AG04450 (cell line): ENCODE measurements at places on chromosomes 2 and 18.

DNA sequence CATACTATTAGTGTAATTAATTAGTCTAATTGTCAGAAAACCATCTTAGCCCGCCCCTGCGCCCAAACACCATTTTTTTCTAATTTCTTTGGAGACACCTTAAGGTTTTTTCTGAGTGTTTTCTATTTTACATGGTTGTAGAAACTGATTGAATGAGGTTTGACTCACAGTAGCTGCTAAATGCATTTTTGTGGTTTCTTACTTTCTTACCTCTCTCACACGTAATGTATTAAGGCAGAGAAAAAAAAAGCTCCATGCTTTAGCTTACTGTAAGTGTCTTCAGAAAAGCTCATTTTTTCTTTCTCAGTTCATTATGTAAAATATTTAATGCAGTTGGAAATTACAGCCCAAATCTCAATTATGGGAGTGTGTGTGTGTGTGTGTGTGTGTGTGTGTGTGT, 548.5 kb upstream of the LRRTM4 start:
- DNase-seq, result no peak

GRCh38 chr18:53715243-53715853, 509.1 kb downstream of the MBD2 start:
- no peak for DNase-seq

GRCh38 chr2:34827398-34827797, 1228.3 kb upstream of the FAM98A start:
- DNase-seq, result no peak

DNA sequence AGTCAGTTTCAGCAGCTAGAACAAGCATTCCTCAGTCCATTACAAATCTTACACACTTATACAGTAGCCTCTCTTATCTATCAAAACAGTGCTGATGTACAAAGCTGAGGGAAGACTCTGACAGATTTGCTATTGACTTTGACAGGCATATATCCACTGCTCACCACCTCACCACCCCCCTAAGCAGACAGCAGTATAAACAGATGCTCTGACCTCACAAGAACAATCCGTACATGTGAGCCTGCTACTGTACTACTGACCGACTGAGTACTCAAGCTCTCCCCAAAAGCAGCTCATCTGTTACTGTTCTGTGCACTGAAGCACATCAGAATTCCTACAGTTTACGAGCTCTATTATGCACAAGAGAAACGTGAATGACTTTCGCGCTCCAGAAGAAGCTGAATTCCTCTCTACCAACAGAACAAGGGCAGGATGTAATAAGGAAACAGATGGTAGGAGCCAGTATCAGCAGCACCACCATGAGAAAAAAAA, 95.6 kb upstream of the PDE1A start:
- no peak for DNase-seq

DNA sequence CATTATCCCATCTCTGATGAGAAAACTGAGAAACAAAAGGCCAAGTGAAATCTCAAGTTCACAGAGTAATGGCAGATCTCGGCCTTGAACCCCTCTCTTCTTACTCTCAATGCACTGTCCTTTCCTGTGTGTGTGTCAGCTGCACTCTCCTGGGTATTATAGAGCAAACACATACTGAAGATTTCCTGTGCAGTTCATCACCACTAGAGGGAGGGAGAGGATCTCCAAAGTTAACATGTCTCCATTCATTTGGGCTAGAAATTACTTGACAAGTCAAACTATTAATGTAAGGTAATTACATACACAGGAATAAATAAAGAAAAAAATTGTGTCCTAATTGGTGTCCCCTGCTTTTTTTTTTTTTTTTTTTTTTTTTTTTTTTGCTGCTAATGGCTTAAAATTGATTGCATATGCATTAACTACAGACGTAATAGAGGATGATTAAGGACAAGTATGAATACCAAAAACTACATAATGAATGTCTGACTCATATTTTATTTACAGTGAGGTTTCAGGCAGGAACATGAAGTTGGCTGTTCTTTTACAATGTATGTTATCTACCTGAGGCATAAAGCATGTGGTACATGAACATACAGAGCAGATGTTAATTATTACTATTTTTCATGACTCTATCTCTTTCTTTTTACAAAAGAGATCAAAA, 269.2 kb downstream of the NYAP2 start:
- peak; percentile 56 for DNase-seq

GRCh38 chr2:160583146-160583535, 89.5 kb upstream of the RBMS1 start:
- no peak for DNase-seq

GRCh38 chr18:31205273-31205672, 42.6 kb upstream of the DSC1 start:
- DNase-seq, result no peak

DNA sequence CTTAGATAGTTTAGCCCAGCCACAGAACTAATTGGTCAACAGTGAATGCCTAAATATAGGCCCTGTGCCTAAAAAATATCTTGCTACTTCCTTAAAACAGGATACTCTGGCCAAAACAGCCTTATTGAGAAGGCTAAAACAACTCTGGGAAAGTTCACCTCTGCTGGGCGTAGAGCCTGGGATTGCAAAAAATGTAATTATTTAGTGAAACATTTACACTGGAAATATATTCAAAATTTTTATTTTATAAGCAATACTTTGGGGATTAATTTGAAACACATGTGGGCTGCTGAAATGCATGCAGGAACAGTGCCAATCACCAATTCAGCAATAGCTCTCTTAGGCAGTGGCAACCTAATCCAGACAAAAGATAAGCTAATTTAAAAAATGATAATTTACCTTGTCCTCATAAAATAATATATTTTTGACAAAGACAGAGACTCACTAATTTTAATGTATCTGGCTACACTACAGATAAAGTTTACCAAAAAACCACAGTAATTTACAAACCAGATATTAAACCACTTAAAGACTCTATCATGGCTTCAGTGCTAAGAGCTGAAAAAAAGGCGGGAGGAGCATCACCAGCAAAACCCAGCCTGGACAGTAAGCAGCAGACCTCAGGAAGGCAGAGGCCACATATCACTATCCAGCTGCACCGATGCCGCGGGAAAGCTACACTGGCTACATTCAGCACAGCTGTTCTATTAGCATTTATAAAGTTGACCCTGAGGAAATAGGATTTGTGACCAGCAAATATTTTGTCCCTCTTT, 18.5 kb downstream of the TRAK2 start:
- no peak for DNase-seq

DNA sequence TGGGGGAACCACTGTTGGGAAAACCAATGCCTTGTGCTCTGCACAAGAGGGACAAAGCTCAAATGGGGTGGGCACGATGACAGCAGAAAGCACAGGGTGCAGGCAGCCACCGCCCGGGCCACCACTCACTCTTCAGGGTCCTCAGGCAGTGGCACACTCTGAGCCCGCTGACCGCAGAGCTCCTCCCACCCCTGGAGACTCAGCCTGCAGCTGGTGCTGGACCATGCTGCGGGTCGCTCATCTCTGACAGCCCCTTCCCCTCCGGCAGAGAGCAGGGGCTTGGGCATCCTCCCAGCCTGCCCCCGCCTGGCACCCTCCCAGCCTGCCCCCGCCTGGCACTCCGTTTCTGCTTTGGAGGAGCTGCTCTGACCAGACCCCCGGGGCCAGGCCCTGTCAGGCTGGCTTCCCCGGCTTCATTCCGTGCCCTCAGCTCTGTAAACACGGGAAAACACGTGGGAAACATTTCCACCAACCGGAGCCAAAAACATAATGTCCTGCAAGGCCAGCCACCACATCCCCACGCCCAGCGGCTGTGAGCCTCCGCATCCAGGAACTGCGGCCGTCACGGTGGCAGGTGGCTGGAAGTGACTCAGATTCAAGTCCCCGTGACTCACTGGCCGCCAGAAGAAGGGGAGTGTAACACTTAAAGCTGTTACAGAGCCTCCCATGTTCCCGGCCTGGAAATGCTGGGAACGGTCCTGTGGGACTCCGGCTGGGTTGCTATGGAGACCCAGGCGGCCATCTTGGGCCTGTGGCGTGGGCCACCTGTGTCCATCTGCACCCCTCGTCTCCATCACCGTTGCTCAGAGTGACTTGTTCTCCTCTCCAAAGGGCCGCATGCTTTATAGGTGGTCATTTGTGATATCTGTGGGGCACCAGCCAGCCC, 6.8 kb upstream of the SNED1 start:
- peak; percentile 66 for DNase-seq

GRCh38 chr2:7683708-7684107, 766.5 kb downstream of the RNF144A start:
- no peak for DNase-seq

DNA sequence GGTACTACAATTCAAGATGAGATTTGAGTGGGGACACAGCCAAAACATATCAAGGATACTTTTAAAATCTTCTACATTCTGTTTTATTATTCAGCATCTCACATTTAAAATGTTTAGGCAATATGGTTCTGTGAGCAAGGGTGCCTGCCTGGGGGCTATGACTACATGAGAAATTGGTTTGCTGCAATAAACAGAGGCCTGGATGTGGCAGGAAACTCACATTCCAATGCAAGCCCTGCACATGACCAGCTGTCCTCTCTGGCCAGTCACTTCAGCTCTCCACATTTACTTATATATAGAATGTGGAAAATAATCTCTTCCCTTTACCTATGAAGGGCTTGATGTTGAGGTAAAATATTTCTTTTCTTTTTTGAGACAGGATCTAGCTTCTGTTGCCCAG, 193.4 kb downstream of the LRRTM1 start:
- no peak for DNase-seq

- no peak for DNase-seq
These were observed 412.7 kb downstream of the CNTNAP5 start for GRCh38 chr2:124437811-124438210.

DNA sequence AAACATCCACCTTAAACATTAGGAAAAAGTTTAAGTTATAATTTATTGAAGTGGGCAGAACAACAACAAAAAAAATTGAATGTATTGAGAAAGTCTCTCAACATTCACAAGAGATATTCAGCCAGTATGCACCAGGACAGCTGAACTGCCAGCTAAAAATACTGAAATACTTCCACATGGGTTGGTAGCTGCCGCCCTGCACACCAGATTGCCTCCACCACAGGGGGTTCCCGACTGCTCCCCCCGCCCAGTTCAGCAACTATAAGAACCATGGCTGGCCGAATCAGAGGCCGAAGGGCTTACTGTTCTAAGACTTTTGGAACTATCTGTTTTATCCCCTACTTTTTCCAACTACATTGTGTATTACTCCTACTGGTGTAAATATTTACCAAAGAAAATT, 150.0 kb upstream of the LRP1B start:
- DNase-seq, result no peak

- DNase-seq, result peak; percentile 65
These were observed 54.5 kb upstream of the SPAG16 start for GRCh38 chr2:213229814-213230213.

GRCh38 chr2:195686564-195686963, 29.5 kb downstream of the SLC39A10 start:
- DNase-seq, result no peak

DNA sequence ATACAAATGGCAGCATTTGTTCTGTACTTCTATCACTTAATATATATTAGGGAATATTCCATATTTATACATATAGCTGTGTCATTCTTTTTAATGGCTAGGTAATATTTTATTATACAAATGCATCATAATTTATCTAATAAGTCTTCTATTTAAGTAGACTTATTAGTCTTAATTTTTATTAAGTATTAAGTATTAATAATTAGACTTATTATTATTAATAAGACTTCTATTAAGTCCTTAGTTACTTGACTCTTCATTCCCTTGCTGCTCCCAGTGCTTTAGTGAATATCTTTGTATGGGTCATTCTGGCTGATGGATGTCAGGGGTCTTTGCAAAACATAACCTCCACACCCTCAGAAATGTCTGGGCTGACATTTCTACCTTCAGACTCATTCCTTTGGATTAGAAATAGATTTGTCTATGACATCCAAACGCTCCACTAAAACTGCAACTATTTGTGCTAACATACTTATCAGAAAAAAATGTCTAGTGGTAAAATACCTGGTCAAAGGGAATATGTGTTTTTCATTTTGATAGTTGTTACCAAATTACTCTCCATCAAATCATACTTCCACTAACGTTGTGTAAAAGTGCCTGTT, 35.8 kb downstream of the EN1 start:
- no peak for DNase-seq

GRCh38 chr2:168478206-168478605, 22.1 kb downstream of the CERS6 start:
- DNase-seq, result no peak

DNA sequence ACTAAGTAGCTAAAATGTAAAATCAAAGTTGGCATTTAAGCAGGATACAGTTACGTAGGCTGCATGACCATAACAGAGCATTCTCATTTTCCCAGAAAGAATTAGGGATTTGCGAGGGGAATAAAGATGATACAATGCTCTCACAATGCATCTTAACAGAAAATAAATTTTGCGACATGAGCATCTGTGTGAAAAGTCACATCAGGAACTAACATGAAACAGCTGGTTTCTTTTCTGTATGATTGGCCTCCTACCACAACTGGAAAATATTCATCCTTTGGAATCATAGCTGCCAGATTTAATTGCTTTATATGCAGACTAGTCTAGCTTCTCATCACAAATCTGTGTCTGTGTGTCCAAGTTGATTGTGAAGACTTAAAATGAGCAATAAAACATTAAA, 66.0 kb downstream of the KCTD18 start:
- DNase-seq, result no peak

DNA sequence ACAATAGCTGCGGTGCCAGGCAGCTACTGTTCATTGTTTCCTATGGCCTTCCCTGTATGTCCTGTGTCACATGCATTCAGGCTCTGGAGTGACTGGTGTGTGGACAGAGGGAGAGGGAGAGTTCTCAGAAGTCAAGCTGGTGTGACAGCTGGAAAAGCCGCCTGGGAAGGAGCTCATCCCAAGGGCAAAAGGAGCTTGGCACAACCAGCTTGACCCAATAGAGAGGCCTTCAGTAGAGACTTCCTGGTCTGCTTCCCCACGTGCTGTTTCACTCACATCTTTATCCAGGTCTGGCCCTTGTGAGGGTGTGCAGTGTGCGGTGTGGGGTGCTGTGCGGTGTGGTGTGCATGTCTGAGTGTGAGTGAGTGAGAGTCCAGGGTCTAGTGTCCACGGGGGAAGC, 11.1 kb upstream of the NT5DC4 start:
- no peak for DNase-seq

- DNase-seq, result no peak
These were observed 43.8 kb upstream of the KCNE4 start for GRCh38 chr2:223008162-223008561.

DNA sequence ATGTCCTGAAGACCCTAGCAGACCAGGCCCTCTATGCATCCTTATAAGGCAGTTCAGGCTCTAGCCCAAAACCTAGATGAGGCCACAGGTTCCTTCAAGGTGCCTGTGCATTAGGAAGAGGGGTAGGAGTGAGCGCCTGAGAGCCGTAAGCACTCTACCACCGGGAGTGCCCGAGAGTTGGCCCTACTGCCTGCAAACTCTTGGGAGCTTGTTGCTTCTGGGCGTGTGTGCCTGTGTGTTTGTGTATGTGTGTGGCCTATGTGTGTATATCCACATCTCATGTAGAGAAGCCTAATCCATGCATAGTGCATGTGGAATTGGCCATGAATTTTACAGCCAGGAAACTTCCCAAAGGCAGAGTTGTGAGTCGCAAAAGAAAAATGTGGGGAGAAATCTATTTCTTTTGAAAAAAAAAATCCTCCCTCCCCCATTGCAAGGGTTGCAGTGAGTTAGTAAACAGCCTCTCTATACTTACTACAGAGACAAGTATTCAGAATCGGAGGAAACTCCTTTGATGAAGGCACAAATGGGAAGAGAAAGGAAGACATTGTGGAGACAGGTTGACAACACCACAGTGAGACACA, 96.8 kb downstream of the ADD2 start:
- DNase-seq, result no peak
